ENCODE measurements at places on chromosomes 1 and 21.
A peak's percentile ranks its signal among the peaks of the same experiment; 100 is the strongest.

DNA sequence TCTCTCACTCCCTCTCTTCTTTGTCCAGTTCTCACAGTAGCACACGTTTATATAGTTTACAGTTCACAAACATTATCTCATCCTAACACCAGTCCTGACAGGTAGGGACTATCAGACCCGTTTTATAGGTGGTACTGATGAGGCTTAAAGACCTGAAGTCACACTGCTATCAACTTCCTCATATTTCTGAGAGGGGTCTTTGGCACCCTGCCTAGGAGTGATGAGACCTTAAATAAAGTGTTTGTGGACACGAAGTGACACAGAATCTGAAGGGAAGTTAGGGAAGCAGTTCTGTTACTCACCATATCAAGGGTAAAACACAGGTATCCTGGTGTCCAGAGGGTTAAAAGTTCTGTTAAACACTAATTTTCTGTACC, 590 bp upstream of the TACSTD2 start:
- DNase-seq = no peak

GRCh38 chr1:53145051-53145600, 2.7 kb upstream of the SLC1A7 start:
- DNase-seq = no peak

- no peak for DNase-seq
Measured at GRCh38 chr1:26950602-26951001, 9.7 kb downstream of the KDF1 start.

- DNase-seq = peak; percentile 93
Measured at GRCh38 chr1:56456435-56457101, 122.8 kb downstream of the PLPP3 start.

GRCh38 chr1:111274653-111275052, 16.0 kb upstream of the CHIA start:
- DNase-seq = peak; percentile 48

GRCh38 chr1:53755874-53756273, 16.9 kb upstream of the GLIS1 start:
- no peak for DNase-seq

DNA sequence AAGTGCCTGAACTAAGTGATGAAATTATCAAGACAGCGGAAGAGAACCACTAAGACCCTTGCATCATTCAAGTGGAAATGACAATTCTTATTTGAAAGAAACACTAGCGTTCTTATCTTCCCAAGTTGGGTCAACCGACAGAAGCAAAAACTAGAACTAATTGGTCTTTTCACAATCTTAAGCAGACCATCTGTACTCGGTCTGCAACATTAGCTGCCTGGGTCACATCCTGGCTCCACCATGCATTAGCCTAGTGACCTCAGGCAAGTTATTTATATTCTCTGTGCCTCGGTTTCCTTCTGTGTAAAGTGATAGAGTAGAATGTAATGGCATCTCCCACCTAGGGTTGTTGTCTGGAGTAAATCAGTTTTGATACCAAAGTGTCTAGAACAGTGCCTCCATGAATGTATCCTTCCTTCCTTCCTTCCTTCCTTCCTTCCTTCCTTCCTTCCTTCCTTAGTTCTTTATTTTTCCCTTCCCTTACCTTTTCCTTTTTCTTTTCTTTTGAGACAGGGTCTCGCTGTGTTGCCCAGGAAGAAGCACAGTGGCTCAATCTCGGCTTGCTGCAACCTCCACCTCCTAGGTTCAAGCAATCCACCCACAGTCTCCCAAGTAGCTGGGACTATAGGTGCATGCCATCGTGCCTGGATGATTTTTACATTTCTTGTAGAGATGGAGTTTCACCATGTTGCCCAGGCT, 6.0 kb downstream of the COLGALT2 start:
- no peak for DNase-seq
